ENCODE measurements at places on chromosomes 16 and 17. TPM values are rescaled to one million over a fixed set of nuclear protein-coding genes. Genes with fewer than 3 reads are reported as not detected.

The HOXB3 gene
- total RNA-seq, result 4.1 TPM

The ZNF423 gene
- total RNA-seq, result 13.9 TPM

The RBFOX1 gene
- total RNA-seq, result 0.43 TPM

The KRTAP9-8 gene
- total RNA-seq, result not detected

The NDUFB10 gene
- total RNA-seq, result 254 TPM

The MLYCD gene
- total RNA-seq, result 2.9 TPM

The HES7 gene
- total RNA-seq, result 0.26 TPM

The CTRB1 gene
- total RNA-seq, result not detected

The DLX4 gene
- total RNA-seq, result not detected

The TNFSF13 gene
- 2.1 TPM for total RNA-seq

The KRT33B gene
- not detected for total RNA-seq

The SSTR5 gene
- not detected for total RNA-seq

The TBC1D3C gene
- total RNA-seq, result not detected

The SLC9A5 gene
- 0.58 TPM for total RNA-seq

The RASL10B gene
- 11.9 TPM for total RNA-seq

Measured in pericardium fibroblast (primary cell).